ENCODE measurements at places on chromosomes 13 and 19.
A peak's percentile ranks its signal among the peaks of the same experiment; 100 is the strongest.

DNA sequence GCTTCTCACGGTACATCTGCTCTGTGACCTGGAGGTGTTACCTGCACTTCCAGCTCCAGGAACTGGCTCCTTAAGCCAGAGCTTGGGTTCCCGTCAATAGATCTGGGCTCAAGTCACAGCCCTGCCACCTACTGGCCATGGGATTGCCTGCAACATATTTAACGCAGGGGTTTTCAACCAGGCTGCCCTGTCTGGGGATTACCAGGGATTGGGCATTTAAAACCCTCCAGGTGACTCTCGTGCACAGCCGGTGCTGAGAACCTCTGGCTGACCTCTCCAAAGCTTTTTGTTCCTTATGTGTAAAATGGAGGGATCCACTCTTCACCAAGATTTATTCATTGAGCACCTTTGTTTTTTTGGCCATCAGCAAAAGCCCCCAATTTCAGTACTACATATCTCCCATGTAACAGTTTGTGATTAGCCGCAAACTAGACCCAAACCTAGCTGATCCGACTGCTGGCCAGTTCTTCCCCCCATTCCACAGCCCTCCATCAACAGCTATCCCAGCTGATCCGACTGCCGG lies 76.6 kb upstream of the STK24 start:
- peak; percentile 23 for DNase-seq

DNA sequence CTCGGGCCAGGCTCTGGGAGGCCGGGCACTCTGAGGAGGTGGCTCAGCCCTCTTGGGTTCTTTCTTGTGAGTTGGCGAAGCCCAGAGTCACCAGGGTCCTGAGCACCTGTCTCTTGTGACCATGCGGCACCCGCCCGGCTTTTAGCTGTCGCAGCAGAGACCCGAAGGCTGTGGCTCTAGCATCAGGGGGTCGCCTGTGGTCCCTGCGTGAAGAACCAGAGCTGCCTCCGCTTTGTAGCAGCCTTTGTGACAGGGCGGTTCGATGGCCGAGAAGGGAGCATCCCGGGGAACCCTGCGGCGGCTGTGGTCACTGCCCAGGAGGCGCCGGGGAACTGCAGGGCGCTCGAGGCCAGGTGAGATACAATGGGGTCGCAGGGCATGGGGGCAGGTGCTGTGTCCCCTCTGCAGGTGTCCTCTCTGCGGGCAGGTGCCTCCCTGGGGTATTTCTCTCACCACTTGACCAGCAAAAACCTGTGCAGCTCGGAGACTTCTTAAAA lies 10.4 kb downstream of the MCF2L start:
- DNase-seq = no peak

DNA sequence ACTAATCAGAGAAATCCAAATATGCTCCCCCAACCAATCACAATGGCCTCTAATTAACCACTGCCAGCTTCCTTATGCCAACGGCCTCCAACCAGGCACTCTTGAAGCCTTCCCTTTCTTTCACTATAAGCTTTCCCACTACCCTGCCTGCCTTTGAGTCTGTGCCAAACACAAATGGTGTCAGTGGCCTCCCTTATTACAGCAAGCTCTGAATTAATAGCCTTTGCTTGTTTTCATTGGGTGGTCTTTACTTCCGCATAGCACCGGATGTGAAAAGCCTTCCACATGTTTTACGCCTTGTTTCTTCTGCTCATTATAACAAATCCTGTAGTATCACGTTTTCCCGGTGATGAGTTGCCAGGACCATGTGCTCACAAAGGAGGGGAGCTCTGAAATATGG lies 1.4 kb upstream of the EDDM13 start:
- no peak for DNase-seq

DNA sequence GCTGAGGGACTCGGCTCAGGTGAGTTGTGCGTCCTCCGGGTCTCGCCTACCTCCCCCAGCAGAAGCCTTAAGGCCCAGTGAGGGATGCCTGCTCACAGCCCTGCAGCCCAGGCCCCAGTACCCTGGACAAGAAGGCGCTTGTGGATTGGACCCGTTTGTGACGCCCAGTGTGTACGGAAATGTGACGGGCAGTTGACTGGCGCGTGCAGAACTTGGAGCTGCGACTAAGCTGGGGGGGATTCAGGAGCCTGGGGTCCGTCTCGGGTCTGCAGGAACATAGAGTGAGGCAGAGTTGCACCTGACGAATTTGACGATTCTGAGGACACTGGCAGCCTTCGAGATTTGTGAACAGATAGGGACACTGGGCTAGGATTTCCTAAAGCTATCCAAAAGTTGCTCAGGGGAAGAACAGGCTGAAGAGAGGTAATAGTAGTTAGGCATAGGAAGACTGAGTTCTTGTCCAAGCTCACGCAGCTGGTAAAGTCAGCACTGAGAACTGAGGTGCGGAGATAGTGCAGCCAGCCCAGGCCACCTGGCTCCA lies 519 bp downstream of the ZNF551 start:
- no peak for DNase-seq

GRCh38 chr13:100561599-100562204 lies 26.9 kb downstream of the GGACT start:
- DNase-seq = no peak

GRCh38 chr13:80716610-80717081 lies 375.7 kb upstream of the SPRY2 start:
- DNase-seq = no peak

GRCh38 chr19:29596080-29596727 lies 9.9 kb upstream of the POP4 start:
- no peak for DNase-seq

GRCh38 chr13:101869553-101869952 lies 417.1 kb downstream of the ITGBL1 start:
- no peak for DNase-seq

- no peak for DNase-seq
Observed at GRCh38 chr19:38321646-38322196, 2.1 kb downstream of the KCNK6 start.

DNA sequence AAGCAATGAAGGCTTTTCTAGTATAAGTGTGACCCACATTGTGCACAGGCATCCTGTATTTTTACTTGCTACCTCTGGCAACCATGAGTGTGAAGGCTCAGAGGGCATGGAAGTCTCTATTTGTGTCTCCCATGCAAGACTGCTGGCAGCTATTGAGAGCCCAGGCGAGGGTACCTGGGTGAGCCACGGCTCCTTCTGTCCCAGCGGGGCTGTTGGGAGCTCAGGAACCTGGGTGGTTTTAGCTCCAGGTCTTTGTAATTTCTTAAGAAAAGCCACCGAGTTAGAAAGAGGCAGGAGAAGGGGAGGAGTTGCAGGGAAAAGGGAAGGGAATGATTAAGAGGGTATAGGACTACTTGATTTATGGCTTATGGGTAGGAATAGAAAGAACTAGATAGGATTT lies 190.4 kb upstream of the SOX1 start:
- no peak for DNase-seq

- DNase-seq = no peak
Observed at GRCh38 chr13:41492432-41493260, 35.3 kb downstream of the RGCC start.

GRCh38 chr13:49369866-49370265 lies 74.0 kb downstream of the CAB39L start:
- no peak for DNase-seq

DNA sequence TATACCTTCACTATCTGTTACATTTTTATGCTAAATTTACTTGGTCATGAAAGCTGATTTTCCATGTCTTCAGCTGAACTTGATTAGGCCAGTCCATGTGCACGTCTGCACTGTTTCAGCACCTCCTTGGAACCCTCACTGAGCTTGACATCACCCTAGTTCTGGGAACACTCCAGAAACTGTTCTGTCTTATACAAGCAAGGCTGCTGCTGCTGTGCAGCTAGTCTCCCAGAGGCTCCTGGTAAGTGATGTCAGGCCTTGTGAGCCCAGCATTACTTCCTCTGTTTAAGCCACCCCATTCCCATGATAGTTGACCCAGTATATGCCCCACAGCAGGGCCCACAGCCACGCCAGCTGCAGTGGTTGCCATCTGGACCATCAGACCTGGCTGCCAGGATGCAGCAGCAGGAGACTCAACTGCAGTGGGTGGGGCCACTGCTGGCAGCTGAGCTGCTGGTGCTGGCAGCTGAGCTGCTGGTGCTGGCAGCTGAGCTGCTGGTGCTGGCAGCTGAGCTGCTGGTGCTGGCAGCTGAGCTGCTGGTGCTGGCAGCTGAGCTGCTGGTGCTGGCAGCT lies 90.5 kb upstream of the AKAP11 start:
- DNase-seq = no peak

GRCh38 chr19:17968362-17968761 lies 1.5 kb downstream of the KCNN1 start:
- no peak for DNase-seq

DNA sequence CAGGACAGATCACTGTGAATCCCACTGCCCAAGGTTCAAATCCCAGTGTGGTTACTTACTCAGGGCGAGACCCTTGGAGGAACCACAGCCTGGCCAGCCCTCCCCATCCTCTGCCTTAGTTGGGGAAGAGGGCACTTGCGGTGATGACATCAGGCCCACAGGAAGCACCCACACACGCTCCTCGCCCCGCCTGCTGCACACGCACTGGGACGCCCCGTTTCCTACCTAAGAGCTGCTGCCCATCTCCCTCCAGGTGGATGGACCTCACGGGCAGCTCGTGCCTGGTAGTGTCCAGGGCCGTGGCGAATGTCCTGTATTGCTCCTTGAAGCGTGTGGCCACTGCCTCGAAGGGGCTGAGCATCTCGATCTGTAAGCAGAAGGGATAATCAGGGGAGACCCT lies 19.6 kb downstream of the HAUS8 start:
- DNase-seq = no peak

DNA sequence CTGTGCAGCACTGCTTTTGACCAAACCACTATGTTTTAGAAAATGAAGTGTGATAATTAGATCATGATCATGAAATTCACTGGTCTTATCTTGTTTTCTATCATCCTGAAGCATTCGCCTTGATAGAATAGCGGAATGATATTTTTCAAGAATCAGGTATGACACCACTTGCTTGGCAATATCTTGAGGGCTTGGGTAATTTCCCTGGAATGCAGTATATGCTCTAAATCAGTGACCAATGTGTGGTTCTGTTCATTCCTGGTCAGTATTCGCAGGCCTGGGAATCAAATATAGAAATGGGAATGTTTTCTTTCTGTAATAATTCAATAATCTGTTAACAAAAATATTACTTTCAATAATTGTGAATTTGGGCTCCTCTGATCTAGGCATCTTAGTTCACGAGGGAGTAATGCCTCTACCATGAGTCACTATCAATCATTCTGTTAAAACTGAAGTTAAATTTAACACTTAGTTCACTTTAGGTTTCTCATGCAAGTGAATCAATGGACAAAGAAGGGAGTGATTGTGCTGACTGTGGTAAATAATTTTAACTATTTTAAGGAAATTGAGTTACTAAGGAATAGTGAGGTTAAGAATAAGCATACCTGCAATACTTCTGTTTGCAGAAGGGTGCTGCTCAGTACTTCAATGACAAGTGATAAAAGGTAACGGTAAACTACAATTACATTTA lies 137.9 kb downstream of the PCDH20 start:
- no peak for DNase-seq

DNA sequence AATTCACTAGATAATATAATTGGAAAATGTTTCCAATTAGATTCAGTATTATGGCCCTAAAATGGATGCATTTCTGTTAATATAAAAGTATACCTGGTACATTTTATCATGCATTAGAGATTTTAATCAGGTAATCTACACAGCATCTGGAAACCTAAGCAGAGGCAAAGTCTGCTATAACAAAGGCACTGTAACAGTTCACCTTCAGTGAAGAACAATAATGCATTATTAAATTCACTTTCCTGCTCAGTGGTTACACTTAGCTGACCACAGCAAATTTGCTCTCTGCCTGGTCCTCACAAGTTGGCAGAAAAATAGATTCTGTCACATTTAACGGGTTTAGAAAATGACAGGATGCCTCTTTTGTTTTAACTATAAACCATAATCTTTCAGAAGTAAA lies 326.9 kb downstream of the DACH1 start:
- DNase-seq = no peak

DNA sequence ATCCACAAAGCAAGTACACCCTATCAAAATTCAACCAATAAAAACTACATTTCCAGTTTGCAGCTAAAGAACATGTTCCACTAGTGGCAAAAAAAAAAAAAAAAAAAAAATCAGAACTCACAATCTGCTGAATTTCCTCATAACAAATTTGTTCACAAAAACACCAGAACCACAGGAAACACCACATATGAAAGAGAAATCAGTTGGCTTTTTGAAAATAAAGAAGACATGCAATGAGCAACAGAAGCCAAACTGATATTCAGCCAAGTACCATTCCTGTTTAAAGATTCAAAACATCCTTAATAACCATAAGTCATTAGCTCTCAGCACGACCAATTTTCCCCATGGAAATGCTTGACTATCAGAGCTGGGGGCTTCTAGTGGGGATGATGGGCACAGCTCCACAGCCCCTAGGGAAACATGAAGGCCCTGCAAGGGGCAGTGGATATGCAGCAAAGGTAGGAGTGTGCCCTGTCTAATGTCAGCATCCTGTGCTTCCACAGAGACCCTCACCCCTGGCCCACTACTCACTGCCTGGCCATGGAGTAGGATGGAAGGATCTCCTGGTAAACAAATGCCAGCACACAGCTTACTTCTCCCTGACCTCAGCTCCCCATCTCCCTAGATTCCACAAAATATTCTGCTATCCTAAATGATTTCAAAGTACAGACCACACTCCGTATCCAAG lies 74.0 kb upstream of the DOCK9 start:
- no peak for DNase-seq

DNA sequence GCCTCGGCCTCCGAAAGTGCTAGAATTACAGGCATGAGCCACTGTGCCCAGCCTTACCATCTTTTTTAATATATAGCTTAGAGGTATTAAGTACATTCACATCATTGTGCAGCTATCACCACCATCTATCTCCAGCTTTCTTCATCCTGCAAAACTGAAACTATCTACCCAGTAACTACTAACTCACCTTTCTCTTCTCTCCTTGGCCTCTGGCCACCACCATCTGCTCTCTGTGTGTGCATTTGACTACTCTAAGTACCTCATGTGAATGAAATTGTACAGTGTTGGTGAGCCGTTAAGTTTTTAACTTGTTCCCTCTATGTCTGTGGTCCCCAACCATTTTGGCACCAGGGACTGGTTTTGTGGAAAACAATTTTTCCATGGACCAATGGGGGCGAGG lies 56.1 kb downstream of the CDK8 start:
- no peak for DNase-seq

DNA sequence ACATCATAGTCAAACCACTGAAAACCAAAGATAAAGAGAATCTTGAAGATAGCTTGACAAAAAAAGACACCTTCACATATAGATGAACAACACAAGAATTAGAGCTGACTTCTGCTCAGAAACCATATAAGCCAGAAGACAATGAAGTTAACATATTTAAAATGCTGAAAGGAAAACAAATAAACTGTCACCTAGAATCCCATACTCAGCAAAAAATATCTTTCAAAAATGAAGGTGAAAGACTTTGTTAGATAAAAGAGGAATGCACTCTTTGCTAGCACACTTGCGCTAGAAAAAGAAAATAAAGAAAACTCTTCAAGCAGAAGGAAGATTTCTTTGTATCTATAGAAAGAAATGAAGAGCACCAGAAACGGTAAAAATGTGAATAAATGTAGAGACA lies 49.5 kb downstream of the PARP4 start:
- DNase-seq = no peak

DNA sequence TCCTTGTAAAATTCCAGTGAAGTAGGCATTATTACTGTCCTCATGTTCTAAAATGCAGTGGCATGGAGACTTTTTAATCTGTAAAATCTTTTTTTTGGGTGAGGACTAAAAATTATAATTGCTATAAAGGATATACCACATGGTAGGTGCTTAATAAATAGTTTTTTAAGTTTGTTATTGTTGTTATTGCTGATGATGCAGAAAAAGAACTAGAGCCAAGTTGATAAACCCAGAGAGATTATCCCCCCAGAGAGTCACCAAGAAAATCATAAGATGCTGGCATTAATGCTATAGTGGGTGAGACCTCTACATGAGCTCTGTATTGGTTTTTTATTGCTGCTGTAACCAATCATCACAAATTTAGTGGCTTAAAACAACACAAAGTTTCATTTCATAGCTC lies 44.3 kb upstream of the CNMD start:
- no peak for DNase-seq

Data from activated naive CD4-positive, alpha-beta T cell (primary cell).